ENCODE measurements at places on chromosomes 3 and 15. TPM values are rescaled to one million over a fixed set of nuclear protein-coding genes. Genes with fewer than 3 reads are reported as not detected.

Gene FAM131A
- 4.0 TPM for total RNA-seq

Gene CLRN1
- total RNA-seq, result not detected

Gene EFCAB12
- total RNA-seq, result 0.65 TPM

- H3K27me3 ChIP-seq, result peaks cover 27% of the 10 kb centered on the region
- no peaks in the 10 kb centered on the region for H3K36me3 ChIP-seq
- DNase-seq, result no peak
- peaks cover 24% of the 10 kb centered on the region for H3K4me1 ChIP-seq
- no peak overlapping the region for H3K27ac ChIP-seq
These were observed 103.3 kb downstream of the TPRA1 start for GRCh38 chr3:127487196-127487595.

DNA sequence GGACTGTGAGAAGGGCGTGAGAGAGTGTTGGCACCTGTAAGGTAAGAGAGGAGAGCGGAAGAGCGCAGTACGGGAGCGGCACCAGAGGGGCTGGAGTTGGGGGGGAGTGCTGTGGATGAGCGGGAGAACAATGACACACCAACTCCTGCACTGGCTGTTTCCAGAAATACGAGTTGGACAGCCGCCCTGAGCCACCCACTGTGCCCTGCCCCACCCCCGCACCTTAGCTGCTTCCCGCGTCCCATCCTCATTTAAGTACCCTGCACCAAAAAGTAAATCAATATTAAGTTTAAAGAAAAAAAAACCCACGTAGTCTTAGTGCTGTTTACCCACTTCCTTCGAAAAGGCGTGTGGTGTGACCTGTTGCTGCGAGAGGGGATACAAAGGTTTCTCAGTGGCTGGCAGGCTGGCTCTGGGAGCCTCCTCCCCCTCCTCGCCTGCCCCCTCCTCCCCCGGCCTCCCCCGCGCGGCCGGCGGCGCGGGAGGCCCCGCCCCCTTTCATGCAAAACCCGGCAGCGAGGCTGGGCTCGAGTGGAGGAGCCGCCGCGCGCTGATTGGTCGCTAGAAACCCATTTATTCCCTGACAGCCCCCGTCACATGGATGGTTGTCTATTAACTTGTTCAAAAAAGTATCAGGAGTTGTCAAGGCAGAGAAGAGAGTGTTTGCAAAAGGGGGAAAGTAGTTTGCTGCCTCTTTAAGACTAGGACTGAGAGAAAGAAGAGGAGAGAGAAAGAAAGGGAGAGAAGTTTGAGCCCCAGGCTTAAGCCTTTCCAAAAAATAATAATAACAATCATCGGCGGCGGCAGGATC lies at the start of gene SOX2:
Gene SOX2 (plus strand): TSS at position 601 of the 811 bp plus-strand sequence. CDS start 436 bp downstream, outside the sequence.
- no peak within 1 kb of the TSS for H3K4me3 ChIP-seq
- H3K36me3 ChIP-seq, result peaks cover 3% of the 10 kb centered on the region
- no peak within 1 kb of the TSS for H3K27ac ChIP-seq
- peaks cover 51% of the 10 kb centered on the region for H3K27me3 ChIP-seq
- peaks cover 5% of the 10 kb centered on the region for H3K4me1 ChIP-seq

DNA sequence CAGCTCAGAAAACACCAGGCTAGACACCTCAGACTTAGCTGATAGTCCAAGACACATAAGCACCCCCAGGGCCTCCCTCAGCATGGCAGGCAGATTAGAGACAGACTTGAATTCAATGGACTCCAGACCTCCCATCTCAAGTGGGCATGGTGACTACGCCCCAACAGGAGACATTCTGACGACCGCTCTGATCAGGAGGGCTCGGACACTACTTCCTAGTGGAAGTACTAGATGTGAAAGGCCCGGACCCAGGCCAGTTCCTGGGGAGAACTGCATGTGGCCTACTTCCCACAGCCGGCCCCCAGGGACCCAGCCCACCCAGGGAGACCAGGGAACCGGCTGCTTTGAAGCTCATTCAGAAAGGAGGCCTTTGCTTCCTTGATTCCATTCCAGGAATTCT lies 16.9 kb downstream of the POC1A start:
- no peaks in the 10 kb centered on the region for H3K4me1 ChIP-seq
- DNase-seq, result no peak
- no peak overlapping the region for H3K4me3 ChIP-seq
- no peak overlapping the region for H3K27ac ChIP-seq
- no peaks in the 10 kb centered on the region for H3K27me3 ChIP-seq

GRCh38 chr3:126129398-126129891 lies 45.5 kb upstream of the SLC41A3 start:
- no peaks in the 10 kb centered on the region for H3K36me3 ChIP-seq
- H3K27ac ChIP-seq, result no peak overlapping the region
- H3K4me1 ChIP-seq, result no peaks in the 10 kb centered on the region
- H3K4me3 ChIP-seq, result no peak overlapping the region
- H3K27me3 ChIP-seq, result peaks cover 7% of the 10 kb centered on the region
- no peak for DNase-seq
